ENCODE measurements at places on chromosomes 5 and 9.
A peak's percentile ranks its signal among the peaks of the same experiment; 100 is the strongest.

DNA sequence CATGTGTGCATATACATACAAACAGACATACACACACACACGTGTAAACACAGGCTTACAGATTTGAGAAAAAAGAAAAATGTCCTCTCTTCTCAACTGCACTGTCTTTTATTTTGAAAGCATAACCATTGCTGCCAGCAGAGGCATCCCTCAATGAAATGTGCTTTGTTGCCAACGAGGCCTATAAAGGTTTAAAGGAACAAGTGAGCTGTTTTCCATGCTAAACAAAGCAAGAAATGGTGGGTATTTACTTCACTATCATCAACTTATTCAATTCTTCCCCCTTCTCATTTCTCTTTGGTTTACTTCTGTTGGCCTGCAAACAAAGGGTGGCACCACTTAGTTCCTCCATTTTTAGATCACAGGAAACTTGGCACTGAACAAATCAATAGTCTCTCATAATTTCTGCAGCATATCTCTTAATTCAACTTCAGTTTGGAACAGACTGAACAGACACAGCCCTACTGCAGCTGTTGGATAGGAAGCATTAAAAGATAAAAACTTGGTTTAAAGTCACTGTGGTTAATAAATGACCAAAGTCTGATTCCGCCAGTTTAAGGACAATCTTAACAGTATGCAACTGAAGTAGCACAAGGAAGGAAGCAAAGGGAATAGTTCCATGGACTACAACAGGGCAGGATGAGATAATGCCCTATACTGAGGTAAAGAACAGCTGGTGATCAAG lies 21.7 kb downstream of the TTC33 start:
- DNase-seq = peak; percentile 52

- no peak for DNase-seq
Observed at GRCh38 chr5:177325868-177326381, 14.2 kb upstream of the MXD3 start.

GRCh38 chr5:129063483-129064113 lies 31.0 kb upstream of the ISOC1 start:
- DNase-seq = peak; percentile 40

DNA sequence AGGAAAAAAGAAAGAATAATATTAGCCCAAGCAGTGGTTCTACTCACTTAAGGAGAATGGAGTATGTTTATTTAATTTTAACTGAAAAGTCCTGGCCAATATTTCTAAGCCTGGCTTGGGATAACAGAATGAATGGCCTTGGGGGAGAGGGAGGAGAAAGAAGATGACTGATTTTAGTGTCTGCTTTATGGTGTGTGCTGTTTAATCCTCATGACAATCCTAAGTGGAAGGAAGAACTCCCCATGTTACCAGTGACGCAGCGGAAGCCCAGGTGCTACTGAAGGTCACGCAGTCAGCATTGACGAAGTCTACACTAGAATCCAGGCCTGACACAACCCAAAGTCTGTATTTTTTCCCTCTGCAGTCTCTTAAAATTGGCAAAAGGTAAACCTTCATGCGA lies 50.5 kb downstream of the PALM2AKAP2 start:
- no peak for DNase-seq

- no peak for DNase-seq
Observed at GRCh38 chr5:116658141-116658540, 83.5 kb upstream of the SEMA6A start.

DNA sequence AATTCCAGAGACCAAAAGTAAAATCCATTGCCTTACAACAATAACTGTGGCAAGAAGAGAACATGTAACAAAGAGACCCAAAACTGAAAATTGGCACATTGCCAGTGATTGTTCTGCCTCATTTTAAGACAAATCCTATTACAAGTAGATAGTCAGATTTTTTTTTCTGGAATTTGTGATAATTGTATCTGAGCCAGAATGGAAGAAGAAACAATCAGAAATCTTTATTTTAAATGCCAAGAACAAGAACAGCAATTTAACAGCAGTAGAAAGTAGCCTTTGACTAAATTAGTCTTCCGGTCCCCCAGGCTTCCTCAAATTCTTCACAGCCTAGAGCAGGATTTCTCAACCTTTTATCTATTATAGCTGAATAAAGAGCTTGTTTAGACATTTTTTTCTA lies 106.7 kb upstream of the PTPN3 start:
- no peak for DNase-seq

DNA sequence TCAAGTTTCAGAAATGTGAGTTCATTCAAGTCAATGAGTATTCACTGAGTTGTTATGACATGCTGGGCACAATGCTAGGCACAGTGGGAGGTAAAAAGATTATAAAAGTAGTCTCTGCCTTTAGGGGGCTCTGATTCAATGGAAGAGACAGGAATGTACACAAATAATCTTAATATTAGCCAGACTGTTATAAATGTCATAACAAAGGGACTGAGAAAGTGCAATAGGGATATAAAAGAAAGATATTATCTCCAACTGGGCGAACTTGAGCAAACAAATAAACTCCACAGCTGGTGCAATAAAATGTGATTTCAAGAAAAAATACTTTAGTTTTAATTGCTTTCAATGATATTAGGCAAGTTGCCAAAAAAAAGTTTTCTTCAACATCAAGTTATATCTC lies 755.2 kb downstream of the BRINP1 start:
- no peak for DNase-seq

DNA sequence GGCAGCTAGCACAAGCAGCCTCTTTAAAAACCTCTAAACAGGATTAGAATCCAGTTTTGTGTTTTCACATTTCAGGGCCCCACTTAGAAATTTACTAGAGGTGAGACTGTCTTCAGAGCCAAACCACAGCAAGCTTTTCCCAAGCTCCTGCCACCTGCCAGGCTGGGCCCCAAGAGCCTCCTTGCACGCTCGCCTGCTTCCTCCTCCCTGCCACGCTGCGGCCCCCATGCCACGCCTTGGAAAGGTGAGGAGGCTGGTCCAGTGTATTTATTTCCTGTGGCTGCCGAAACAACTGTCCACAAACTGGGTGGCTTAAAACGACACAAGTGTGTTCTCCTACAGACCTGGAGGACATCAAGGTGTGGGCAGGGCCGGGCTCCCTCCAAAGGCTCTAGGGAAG lies 43.4 kb downstream of the NKX2-5 start:
- DNase-seq = no peak

DNA sequence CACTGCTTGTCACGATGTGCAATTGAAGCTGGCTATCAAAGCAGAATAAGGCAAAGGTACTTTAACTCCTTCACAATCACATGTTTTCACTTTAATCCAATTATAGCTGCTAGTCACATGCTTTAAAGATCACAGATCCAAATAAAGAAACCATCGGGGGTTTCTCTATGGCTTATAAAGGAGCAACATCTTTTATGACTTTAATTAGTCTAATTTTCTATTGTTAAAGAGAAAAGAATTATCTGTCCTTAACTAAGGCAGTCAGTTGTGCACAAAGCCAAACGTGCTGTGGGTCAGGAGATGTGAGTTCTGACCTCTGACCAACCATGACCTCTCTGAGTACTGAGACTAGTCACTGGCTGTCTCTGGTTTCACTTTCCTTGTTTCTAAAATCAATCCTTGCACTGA lies 561.1 kb downstream of the RAB3C start:
- DNase-seq = no peak

GRCh38 chr5:110321117-110321516 lies 405.4 kb downstream of the TMEM232 start:
- no peak for DNase-seq

GRCh38 chr9:121833061-121833460 lies 181.6 kb downstream of the DAB2IP start:
- DNase-seq = no peak

DNA sequence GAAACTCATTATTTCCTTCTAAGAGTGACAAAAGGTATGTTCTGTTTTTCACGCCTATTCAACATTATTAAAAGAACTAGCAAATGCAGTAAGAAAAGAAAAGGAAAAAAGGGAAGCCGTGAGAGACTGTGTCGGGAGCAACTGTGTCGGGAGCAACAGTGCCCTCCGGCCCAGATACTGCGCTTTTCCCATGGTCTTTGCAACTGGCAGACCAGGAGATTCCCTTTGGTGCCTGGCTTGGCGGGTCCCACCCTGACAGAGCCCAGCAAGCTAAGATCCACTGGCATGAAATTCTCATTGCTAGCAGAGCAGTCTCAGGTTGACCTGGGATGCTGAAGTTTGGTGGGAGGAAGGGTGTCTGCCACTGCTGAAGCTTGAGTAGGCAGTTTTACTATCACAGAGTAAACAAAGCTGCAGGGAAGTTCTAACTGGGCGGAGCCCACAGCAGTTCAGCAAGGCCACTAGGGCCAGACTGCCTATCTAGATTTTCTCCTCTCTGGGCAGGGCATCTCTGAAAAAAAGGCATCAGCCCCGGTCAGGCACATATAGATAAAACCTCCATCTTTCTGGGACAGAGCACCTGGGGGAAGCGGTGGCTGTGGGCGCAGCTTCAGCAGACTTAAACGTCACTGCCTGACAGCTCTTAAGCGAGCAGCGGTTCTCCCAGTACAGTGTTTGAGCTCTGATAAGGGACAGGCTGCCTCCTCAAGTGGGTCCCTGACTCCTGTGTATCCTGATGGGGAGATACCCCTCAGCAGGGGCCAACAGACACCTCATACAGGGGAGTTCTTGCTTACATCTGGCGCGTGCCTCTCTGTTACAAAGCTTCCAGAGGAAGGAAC lies 1237.4 kb upstream of the CDH18 start:
- DNase-seq = no peak

DNA sequence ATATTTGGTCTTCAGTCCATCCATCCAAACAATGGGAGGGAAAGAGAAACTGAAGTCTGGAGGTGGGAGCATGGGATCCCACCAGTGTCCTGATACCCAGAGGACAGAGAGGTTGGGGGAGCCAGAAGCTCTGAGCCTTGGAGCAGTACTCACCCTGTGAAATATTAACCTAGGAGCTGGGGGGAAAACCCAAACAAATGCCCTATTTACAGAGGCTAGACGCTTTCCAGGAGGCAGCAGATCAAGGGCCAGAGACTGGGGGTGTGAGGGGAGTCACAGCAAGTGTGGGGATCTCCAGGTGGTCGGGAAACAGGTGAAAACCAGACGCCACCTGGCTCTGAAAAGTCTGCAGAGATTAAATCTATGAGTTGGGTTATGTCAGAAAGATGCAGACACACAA lies 6.2 kb downstream of the ZER1 start:
- DNase-seq = no peak

GRCh38 chr9:7118633-7119032 lies 360.9 kb downstream of the KDM4C start:
- no peak for DNase-seq

DNA sequence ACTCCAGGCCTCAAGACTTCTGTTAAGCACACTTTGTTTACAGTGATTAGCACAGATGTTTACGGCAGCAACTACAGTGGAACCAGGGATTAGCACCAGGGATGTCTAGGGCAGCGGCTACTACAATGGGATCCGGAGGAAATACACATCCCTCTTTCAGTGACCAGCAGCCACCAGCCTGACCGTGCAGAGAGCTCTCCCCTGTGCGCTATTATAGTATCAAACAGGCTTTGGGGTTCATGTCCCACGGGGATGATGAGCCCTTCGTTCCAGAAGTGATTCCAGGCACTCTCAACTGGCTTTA lies 21.5 kb downstream of the GFPT2 start:
- no peak for DNase-seq

- DNase-seq = no peak
Observed at GRCh38 chr9:124309667-124310084, 51.9 kb downstream of the NEK6 start.

GRCh38 chr5:73459366-73459765 lies 10.8 kb upstream of the FOXD1 start:
- no peak for DNase-seq

- no peak for DNase-seq
Observed at GRCh38 chr5:44652674-44653073, 156.1 kb upstream of the MRPS30 start.

Data from hematopoietic multipotent progenitor cell treated with erythropoietin and hydrocortisone succinate and interleukin-3 and kit ligand, for 8 days (in vitro differentiated cells).